ENCODE measurements at places on chromosomes 11 and 22.

DNA sequence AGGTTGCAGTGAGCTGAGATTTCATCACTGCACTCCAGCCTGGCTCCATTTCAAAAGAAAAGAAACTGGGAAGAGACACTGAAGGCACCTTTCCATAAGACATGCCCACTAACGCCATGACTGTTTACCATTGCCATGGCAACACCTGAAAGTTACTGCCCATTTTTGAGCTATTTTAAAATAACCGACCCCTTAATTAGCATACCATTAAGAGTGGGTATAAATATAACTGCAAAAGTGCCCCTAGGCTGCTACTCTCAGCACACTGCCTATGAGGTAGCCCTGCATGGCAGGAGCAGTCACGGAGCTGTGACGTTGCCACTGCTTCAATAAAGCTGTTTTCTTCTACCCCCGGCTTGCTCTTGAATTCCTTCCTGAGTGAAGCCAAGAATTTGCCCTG is 9.9 kb upstream of the RNASEH2C start:
- DNase-seq, result no peak

- DNase-seq, result no peak
These were observed 39.2 kb downstream of the KMT5B start for GRCh38 chr11:68173926-68174325.

GRCh38 chr11:1832211-1832919 is 2.4 kb upstream of the SYT8 start:
- peak; percentile 62 for DNase-seq

GRCh38 chr11:29734287-29734686 is 282.5 kb downstream of the KCNA4 start:
- no peak for DNase-seq

DNA sequence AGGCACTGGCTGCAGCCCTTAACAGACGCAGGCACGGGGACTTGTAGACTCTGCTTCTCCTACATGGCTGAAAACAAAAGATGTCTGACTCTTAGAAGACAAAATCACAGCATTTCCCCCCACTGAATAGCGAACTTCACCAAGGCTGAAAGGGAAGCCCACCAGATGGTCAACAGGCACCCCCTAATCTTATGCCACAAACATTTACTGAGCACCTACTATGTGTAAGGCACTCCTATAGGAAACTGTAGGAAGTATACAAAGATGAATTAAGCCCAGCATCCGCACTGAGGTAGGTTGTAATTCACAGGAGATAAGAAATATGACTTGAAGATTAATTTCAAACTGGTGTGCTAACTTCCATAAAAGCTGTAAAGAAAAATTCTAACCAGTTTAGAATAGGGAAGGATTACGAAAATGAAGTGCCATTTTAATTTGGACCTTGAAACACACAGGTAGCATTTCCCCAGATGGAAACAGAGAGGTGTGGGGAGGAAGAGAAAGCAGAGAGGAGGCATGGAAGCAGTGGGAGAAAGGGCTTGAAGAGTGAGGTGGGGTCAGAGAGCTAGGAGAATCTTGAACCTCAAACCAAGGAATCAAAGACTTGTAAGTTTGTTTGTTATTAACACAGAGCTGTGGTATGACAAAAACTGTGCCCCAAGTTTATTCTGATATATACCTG is 38.1 kb downstream of the NUMA1 start:
- DNase-seq, result no peak

DNA sequence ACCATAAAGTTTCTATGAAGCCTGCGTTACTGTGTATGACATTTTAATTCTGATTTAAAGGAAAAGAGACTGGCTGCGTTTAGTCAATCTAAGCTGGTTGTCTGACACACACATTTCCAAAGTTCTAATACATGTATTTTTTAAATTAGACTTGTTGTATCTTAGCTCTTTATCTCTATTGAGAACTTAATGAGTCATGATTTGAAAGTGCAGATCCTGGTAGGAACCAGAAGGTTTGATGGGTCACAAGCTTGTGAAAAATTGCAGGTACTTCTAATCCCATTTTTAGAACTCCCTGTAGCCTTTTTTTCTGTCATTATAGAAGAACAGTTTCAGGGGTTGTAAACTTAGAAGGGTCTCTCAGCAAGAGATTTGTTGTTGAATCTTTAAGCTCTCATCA is 210.3 kb downstream of the DDX10 start:
- no peak for DNase-seq

GRCh38 chr22:49429066-49429465 is 398.6 kb downstream of the BRD1 start:
- no peak for DNase-seq

DNA sequence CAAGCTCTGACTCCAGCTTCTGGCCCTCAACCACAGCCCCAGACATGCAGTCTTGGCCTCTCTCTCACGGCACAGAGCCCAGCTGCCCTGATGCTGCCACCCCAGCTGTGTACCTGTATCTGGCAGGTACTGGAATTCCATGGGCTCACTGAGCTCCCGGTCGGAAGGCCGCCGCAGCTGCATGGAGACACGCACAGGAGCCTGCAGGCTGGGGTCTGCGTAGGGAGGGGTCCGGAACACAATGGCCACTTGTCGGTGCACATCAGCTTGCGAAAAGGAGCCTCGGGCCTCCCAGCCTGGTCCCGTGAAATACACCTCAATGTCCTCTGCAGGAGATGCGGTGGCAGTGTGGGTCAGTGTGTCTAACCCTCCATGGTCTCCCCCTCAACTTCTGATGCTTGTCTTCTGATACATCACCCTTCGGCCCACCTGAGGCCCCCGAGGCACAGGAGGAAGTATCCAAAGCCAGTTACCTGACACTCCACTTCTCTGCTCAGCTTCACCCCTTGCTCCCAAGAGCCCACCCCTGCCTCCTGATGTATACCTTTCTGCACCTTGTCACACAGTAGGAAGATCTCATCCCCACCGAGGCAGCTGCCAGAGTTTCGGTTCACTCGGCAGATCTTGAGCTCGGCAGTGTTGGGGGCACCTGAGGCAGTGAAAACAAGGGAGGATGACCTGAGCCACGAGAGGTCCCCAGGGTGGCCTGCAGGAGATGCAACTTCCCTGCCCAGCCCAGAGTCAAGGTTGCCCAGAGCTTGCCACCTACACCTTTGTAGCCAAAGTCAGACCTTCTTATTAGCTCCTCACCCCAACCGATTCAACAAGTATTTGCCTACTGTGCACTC is 4.3 kb downstream of the RELA start:
- no peak for DNase-seq

DNA sequence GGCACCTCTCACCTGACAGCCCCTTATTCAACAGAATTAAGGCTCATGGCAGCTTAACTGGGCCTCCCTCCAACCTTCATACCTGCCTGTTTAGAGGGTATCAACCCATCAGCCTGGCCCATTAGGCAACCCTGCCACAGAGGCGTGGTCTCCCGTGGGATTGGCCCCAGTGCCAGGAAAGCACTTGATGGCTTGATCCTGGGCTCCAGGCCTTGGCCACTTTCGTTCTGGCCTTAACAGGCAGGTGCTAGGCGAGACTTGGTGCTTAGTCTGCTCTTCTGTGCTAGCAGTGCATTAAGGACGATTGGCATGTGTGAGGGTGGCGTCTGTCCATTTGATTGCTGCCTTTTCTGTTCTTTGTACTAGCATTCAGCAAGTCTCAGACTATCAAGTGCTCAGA is 75.2 kb downstream of the CABIN1 start:
- no peak for DNase-seq

DNA sequence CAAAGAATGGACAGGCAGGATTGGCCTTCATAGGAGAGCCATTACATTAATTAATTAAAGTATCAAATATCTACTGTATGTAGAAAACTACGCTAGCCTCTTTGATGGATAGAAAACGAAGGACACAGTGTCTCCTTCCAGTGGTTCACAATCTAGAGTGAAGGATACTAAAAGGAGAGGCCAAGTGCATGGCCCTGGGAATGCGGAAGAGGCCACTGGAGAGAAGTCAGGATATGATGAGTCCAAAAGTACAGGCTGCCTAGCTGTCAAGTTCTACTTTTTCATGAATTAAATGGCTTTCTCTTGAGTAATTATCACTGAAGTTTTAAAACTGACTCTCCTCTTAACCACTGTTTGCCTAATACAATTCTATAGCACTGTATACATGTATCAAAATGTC is 41.9 kb downstream of the ATG16L2 start:
- DNase-seq, result no peak

- DNase-seq, result no peak
These were observed 51.7 kb downstream of the RAB30 start for GRCh38 chr11:83019888-83020579.

DNA sequence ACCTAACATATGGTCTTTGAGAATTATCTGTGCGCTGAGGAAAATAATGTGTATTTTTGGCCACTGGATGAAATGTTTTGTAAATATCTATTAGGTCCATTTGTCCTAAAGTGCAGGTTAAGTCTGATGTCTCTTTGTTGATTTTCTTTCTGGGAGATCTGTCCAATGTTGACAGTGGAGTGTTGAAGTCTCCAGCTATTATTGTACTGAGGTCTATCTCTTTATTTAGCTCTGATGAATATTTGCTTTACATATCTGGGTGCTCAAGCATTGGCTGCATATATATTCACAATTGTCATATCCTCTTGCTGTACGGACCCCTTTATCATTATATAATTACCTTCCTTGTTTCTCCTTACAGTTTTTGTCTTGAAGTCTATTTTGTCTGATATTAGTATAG is 833.8 kb downstream of the DLG2 start:
- DNase-seq, result no peak

DNA sequence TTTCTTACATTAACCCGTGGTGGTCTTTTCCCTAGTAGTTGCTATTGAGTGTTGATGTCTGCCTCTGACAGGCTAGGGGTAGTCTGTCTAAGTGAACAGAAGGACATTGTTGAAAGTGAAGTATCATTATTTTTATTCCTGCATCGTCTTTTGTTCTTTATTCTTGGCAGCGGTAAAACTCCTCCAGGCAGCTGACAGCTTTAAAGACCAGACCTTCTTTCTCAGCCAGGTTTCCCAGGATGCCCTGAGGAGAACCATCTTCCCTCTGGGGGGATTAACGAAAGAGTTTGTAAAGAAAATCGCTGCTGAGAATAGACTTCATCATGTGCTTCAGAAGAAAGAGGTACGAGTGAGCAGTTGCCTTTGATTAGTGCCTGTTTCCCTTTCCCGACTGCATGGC is 14.6 kb downstream of the TRMU start:
- DNase-seq, result no peak

DNA sequence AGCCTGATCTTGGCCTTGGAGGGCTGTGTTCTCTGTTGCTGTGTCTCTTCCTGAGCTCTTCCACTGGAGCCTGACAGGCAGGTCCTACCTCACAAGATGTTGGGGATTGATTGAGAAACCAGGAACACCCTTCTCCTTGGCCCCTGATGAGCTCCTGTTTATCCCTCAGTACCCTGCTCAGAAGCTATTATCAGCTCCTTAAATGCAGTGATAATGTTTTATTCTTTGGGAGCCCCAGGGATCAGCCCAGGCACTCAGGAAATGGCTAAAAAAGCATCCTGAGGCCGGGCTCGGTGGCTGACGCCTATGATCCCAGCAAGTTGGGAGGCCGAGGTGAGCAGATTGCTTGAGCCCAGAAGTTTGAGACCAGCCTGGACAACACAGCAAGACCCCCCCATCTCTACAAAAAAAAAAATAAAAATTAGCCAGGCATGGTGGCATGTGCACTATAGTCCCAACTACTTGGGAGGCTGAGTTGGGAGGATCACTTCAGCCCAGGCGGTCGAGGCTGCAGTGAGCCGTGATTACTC is 4.9 kb upstream of the PHLDA2 start:
- no peak for DNase-seq

GRCh38 chr11:61784506-61784805 is 7.9 kb downstream of the TMEM258 start:
- no peak for DNase-seq

DNA sequence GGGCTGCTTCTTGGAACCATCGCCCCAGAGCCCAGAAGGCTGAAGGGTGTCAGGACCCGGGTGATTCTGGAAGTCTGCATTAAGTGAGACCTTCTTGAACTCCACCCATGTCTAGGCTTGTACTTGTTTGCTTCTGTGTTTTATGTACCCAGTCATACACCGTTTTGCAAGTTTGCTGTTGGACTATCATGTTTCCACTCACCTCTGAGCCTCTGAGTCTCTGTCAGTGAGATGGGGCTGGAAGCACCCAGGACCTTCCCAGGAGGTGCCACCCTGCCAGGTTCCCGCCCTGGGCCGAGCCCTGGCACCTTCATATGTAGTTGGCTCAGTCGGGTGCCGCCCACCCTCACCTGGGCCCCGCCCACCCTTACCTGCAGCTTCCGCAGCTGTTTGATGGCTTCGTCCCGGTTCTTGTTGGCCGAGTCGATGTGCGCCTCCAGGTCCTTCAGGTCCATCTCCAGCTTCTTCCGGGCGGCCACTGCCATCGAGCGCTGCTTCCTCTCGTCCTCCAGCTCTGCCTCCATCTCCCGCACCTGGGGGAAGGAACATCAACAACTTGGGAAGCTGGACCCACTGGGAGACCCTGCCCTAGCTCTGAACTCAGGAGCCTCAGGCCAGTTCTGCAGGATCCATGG is 35.1 kb downstream of the APOL1 start:
- no peak for DNase-seq

- no peak for DNase-seq
These were observed 25.8 kb upstream of the CACNG2 start for GRCh38 chr22:36729321-36729720.

- no peak for DNase-seq
These were observed 220.4 kb upstream of the RAG2 start for GRCh38 chr11:36818410-36818809.

DNA sequence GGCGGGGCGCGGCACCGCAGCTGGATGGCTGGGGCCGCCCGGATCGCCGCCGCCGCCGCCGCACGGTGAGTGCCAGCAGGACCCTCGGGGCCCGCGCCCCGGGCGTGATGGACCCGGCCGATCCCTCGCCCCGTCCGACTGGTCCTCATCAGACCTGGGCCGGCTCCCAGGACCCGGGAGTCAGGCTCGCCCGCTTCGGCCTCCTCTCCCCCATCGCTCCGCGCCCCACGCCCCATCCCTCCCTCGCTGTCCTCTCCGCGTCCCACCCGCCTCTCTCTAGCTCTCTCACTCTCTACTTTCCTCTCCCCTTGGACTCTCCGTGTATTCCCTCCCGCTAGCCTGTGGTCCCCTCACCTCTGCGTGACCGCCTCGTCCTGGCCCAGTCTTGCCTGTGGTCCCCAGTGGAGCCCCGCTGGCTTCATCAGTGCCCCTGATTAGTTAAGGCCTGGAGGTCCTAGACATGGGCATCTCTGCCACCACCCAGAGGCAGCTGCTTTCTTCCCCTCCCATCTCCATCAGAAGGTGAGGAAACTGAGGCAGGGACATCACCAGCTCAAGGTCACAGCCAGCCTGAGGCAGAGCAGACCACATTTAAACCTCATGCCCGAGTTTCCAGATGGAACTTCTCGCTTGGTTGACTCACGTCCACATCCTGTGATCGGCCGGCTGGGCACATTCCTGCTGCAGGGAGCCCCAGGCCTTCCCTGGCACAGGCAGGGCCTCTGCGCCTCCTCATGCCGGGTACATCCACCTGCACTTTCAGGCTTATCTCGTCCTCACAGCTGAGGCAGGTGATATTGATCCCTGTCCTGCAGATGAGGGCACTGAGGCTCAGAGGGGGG is 429 bp downstream of the SLC39A13 start:
- DNase-seq, result no peak

GRCh38 chr11:864898-865297 is 22.2 kb downstream of the TSPAN4 start:
- DNase-seq, result no peak

GRCh38 chr22:18057568-18058209 is 20.1 kb upstream of the PEX26 start:
- DNase-seq, result no peak
